ENCODE measurements at places on chromosomes 5 and 9.
A peak's percentile ranks its signal among the peaks of the same experiment; 100 is the strongest.

- H3K27me3 ChIP-seq = no peaks in the 10 kb centered on the region
- H3K4me1 ChIP-seq = no peaks in the 10 kb centered on the region
- no peak overlapping the region for H3K4me3 ChIP-seq
- no peak for DNase-seq
- no peak overlapping the region for H3K27ac ChIP-seq
These were observed 111.7 kb upstream of the NUDT12 start for GRCh38 chr5:103674251-103674650.

DNA sequence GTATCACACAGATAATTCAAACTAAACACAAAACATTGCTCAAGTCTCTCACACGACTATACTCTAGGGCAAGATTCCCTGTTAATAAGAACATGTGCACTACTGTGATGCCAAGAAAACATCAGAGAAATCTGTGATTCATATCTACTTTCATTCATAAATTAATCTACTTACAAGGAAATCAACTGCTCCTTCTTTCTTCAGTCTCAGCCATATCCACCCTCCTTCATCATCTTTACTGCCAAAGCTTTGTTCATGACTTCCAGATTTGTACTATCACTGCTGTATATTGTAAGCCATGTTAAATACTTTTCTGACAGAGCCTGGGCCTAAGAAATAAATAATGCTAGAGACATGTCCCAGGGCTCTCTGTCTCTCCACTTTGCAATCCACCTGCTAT is 35.1 kb downstream of the CTNNAL1 start:
- no peaks in the 10 kb centered on the region for H3K4me1 ChIP-seq
- no peak for DNase-seq
- H3K27me3 ChIP-seq = no peaks in the 10 kb centered on the region
- no peak overlapping the region for H3K4me3 ChIP-seq
- peaks cover 3% of the 10 kb centered on the region for H3K36me3 ChIP-seq

DNA sequence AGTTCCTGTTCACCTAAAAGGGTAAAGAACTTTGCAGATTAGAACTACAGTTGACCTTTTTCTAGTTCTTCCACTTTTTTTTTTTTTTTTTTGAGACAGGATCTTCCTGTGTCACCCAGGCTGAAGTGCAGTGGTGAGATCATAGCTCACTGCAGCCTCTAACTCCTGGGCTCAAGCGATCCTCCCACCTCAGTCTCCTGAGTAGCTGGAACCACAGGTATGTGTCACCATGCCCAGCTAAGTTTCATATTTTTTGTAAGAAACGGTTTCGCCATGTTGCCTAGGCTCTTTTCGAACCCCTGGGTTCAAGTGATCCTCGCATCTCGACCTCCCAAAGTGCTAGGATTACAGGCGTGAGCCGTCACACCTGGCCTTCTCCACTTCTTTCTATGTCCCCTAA is 39.7 kb upstream of the TNFAIP8 start:
- H3K4me1 ChIP-seq = peaks cover 94% of the 10 kb centered on the region
- H3K27ac ChIP-seq = peak overlapping the region; percentile 96
- peak; percentile 73 for DNase-seq
- H3K36me3 ChIP-seq = peaks cover 22% of the 10 kb centered on the region
- peak overlapping the region; percentile 36 for H3K4me3 ChIP-seq

DNA sequence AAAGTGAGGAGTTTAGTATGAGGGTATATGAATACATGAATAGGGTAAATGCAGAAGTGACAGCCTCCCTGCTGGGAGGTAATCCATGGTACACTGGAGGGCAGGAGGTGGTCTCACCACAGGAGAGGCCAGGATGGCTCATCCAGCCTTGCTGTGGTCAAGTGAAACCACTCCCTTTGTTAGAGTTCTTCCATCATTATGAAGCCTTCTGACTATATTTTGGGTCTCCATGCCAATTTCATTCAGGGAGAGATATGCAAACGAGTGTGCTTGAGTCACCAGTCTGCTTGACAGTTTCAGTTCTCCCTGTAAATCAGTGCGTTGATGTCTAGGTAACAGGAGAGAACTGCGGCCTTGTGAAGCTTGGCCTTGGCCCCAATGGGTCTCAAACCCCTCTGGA is 16.4 kb downstream of the PPP3R2 start:
- H3K27ac ChIP-seq = no peak overlapping the region
- no peak overlapping the region for H3K4me3 ChIP-seq
- H3K4me1 ChIP-seq = peaks cover 16% of the 10 kb centered on the region
- H3K36me3 ChIP-seq = no peaks in the 10 kb centered on the region
- no peaks in the 10 kb centered on the region for H3K27me3 ChIP-seq

GRCh38 chr5:142134331-142135010 is 25.9 kb downstream of the NDFIP1 start:
- H3K27ac ChIP-seq = no peak overlapping the region
- H3K4me1 ChIP-seq = peaks cover 37% of the 10 kb centered on the region
- no peak for DNase-seq
- H3K4me3 ChIP-seq = no peak overlapping the region
- H3K27me3 ChIP-seq = no peaks in the 10 kb centered on the region

- no peak overlapping the region for H3K27ac ChIP-seq
- no peaks in the 10 kb centered on the region for H3K27me3 ChIP-seq
- peaks cover 11% of the 10 kb centered on the region for H3K4me1 ChIP-seq
- H3K36me3 ChIP-seq = no peaks in the 10 kb centered on the region
- DNase-seq = peak; percentile 17
These were observed 130.2 kb upstream of the LMX1B start for GRCh38 chr9:126483468-126484073.

DNA sequence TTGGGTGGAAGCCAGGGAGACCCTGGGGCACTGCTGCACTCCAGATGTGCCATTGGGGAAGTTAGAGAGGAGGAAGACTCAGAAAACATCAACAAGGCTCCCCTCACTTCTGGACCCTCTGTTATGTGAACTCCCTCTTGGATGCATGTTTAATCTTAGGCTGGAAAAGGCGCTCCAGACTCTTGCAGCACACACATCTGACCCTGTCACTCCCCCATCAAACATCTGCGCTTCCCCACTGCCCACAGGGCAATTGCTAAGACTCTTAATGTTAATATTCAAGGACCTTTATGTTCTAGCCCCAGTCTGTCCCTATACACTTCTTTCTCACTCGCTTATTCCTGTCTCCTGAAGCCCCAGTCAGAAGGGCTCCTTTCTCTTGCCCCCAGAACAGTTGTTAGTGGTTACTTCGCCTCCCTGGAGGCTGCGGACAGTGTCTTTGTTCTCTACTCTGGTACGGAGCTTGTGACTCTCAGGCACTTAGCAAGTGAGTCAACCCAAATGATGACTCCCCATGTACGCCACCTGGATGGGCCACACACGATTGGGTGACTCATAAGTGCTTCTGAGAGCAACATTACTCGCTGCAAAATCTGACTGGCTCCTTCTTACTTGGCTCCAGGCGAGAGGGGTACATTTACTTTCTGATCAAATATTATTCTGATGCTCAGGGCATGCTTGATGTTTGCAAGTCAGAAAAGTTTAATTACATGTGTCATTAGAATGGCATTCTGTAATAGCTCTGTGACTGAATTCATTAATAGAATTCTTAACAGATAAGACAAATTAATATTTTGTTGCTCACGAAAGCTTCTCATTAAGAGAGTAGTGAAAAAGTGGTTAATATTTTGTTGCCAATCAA is 193.6 kb downstream of the HSPA4 start:
- no peak overlapping the region for H3K27ac ChIP-seq
- peaks cover 14% of the 10 kb centered on the region for H3K4me1 ChIP-seq
- H3K36me3 ChIP-seq = no peaks in the 10 kb centered on the region
- no peaks in the 10 kb centered on the region for H3K27me3 ChIP-seq
- peak; percentile 64 for DNase-seq
- no peak overlapping the region for H3K4me3 ChIP-seq

- H3K4me3 ChIP-seq = no peak overlapping the region
- no peak for DNase-seq
- peaks cover 9% of the 10 kb centered on the region for H3K36me3 ChIP-seq
- peaks cover 10% of the 10 kb centered on the region for H3K4me1 ChIP-seq
- no peaks in the 10 kb centered on the region for H3K27me3 ChIP-seq
These were observed 13.8 kb downstream of the PTGES2 start for GRCh38 chr9:128113526-128114325.

GRCh38 chr5:1197876-1198666 is 3.3 kb upstream of the SLC6A19 start:
- peaks cover 2% of the 10 kb centered on the region for H3K27me3 ChIP-seq
- H3K4me3 ChIP-seq = no peak overlapping the region
- no peak overlapping the region for H3K27ac ChIP-seq
- H3K4me1 ChIP-seq = no peaks in the 10 kb centered on the region
- no peak for DNase-seq
- H3K36me3 ChIP-seq = no peaks in the 10 kb centered on the region

- no peaks in the 10 kb centered on the region for H3K36me3 ChIP-seq
- DNase-seq = no peak
- no peaks in the 10 kb centered on the region for H3K4me1 ChIP-seq
- no peak overlapping the region for H3K27ac ChIP-seq
These were observed 117.5 kb downstream of the MACIR start for GRCh38 chr5:103375863-103376591.

- no peak overlapping the region for H3K27ac ChIP-seq
- no peaks in the 10 kb centered on the region for H3K36me3 ChIP-seq
- no peak for DNase-seq
- H3K4me1 ChIP-seq = no peaks in the 10 kb centered on the region
- H3K27me3 ChIP-seq = peaks cover 5% of the 10 kb centered on the region
- no peak overlapping the region for H3K4me3 ChIP-seq
These were observed 209.6 kb upstream of the TNC start for GRCh38 chr9:115327436-115328122.

DNA sequence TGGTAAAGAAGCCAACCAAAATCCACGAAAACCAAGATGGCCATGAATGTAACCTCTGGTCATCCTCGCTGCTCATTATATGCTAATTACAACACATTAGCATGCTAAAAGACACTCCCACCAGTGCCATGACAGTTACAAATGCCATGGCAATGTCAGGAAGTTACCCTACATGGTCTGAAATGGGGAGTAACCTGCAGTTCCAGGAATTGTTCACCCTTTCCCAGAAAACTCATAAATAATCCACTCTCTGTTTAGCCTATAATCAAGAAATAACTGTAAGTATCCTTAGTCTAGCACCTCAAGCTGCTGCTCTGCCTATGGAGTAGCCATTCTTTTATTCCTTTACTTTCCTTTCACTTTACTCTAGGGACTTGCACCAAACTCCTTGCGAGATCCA is 160.6 kb downstream of the EFNA5 start:
- H3K27ac ChIP-seq = no peak overlapping the region
- H3K36me3 ChIP-seq = no peaks in the 10 kb centered on the region
- H3K27me3 ChIP-seq = peaks cover 14% of the 10 kb centered on the region
- DNase-seq = no peak
- no peaks in the 10 kb centered on the region for H3K4me1 ChIP-seq

GRCh38 chr5:132475497-132475882 is 15.1 kb downstream of the IRF1 start:
- no peak overlapping the region for H3K4me3 ChIP-seq
- H3K36me3 ChIP-seq = no peaks in the 10 kb centered on the region
- peak overlapping the region; percentile 30 for H3K27ac ChIP-seq
- H3K27me3 ChIP-seq = no peaks in the 10 kb centered on the region
- peak; percentile 2 for DNase-seq

GRCh38 chr9:120889606-120890271 is 12.8 kb upstream of the PHF19 start:
- no peak for DNase-seq
- H3K4me1 ChIP-seq = peaks cover 83% of the 10 kb centered on the region
- peak overlapping the region; percentile 97 for H3K27ac ChIP-seq
- no peaks in the 10 kb centered on the region for H3K27me3 ChIP-seq
- peak overlapping the region; percentile 70 for H3K4me3 ChIP-seq

- no peak overlapping the region for H3K27ac ChIP-seq
- no peak for DNase-seq
- H3K4me3 ChIP-seq = no peak overlapping the region
- H3K4me1 ChIP-seq = no peaks in the 10 kb centered on the region
- H3K36me3 ChIP-seq = no peaks in the 10 kb centered on the region
These were observed 170.9 kb downstream of the SEC61B start for GRCh38 chr9:99392986-99393385.

DNA sequence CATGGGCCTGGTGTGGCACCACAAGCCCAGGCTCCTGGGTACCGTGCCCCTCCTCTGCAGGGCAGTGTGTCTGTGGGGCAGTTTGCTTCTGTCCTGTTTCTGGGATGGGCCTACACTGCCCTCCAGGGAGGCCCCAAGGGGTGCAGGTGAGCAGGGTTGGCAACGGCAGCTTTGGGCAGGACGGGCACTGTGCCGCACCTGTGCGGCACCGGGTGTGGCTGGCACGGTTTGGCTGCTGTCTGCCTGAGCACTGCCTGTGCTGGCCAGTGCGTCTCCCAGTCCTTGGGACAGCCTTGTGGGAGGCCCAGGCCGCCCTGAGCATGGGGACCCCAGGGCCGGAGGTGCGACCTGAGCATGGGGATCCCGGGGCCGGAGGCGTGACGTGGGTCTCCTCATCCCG is 37.2 kb downstream of the RXRA start:
- H3K36me3 ChIP-seq = no peaks in the 10 kb centered on the region
- H3K4me3 ChIP-seq = no peak overlapping the region
- no peak overlapping the region for H3K27ac ChIP-seq

- DNase-seq = peak; percentile 82
- H3K27me3 ChIP-seq = no peaks in the 10 kb centered on the region
- H3K4me1 ChIP-seq = peaks cover 87% of the 10 kb centered on the region
- H3K36me3 ChIP-seq = no peaks in the 10 kb centered on the region
- peak overlapping the region; percentile 3 for H3K4me3 ChIP-seq
These were observed 28.0 kb upstream of the ADAM19 start for GRCh38 chr5:157603333-157604190.

DNA sequence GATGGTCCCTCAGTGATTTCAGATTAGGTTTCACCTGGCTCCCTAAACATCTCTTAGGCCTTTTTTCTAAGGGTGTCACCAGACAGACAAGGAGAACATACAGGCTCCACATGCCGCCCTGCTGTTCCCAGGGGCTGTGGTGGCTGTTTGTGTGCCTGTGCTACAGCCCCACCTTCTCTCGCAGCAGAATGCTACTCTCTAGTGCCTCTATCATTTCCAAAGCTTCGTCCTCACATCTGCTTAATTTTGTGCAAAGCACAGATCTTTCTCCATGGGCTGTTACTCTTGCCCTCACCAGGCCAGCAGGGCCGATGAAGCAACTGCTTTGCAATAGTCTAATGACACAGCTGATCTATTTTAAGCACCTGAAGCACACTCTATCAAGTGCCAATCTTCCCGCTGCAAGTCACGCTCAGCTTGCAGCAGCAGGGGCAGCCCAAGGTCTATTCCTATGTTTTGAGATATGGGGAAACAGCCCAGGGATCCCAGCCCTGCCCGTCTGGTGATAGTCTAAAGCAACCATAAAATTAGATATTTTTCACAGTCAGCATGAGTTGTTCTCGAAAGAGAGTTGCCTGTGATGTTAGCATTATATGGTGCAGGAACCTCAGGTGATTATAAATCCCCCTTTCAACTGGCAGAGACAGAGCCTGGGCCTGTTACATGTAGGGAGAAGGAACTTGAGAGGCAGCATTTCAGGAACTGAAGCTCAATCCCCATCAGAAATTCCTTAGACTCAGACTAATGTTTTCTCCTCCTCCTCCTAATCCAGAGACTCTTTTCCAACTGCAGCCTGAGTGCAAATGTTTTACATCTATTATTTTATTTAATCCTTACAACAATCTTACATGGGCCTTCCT is 12.7 kb downstream of the ABLIM3 start:
- no peaks in the 10 kb centered on the region for H3K36me3 ChIP-seq
- no peak overlapping the region for H3K27ac ChIP-seq
- DNase-seq = no peak
- no peak overlapping the region for H3K4me3 ChIP-seq
- H3K27me3 ChIP-seq = peaks cover 2% of the 10 kb centered on the region
- H3K4me1 ChIP-seq = peaks cover 4% of the 10 kb centered on the region

Data from activated naive CD4-positive, alpha-beta T cell treated with anti-CD3 and anti-CD28 coated beads for 36 hours (primary cell).